Fibroblast of skin of right quadriceps (primary cell): ENCODE measurements at places on chromosomes 6 and 20.
A peak's percentile ranks its signal among the peaks of the same experiment; 100 is the strongest.

DNA sequence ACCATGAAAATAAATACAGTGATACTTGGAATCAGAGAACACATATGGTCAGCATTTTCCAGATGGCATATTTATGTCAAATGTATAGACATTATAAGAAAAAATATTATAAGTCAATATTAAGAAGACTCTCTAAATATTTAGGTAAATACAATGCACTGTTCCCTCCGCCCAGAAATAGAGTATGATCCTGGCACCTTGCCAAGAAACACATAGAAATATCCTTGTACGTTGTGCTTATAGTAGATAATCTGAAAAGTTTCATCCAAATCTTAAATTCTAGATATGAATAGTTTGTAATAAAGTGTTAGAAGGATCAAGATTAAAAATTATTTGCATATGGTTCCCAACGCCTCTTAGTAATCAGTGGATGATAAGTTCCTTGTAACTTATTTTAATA lies 645.8 kb upstream of the GJE1 start:
- no peak for DNase-seq

DNA sequence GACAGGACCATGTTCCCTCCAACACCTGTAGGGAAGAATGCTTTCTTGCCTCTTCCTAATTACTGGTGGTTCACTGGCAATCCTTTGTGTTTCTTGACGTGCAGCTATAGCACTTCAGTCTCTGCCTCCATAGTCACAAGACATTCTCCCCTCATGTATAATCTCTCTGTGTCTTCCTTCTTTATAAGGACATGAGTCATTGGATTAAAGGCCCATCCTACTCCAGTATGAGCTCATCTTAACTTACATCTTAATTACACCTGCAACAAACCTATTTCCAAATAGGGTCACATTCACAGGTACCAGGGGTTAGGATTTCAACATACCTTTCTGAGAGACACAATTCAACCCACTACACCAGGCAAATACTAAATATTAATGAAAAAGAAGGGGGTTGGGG lies 213.6 kb downstream of the RNGTT start:
- DNase-seq: no peak

GRCh38 chr6:170270984-170271593 lies 19.8 kb downstream of the DLL1 start:
- no peak for DNase-seq

- peak; percentile 2 for DNase-seq
These were observed 366.8 kb upstream of the KHDRBS2 start for GRCh38 chr6:62652692-62653328.

DNA sequence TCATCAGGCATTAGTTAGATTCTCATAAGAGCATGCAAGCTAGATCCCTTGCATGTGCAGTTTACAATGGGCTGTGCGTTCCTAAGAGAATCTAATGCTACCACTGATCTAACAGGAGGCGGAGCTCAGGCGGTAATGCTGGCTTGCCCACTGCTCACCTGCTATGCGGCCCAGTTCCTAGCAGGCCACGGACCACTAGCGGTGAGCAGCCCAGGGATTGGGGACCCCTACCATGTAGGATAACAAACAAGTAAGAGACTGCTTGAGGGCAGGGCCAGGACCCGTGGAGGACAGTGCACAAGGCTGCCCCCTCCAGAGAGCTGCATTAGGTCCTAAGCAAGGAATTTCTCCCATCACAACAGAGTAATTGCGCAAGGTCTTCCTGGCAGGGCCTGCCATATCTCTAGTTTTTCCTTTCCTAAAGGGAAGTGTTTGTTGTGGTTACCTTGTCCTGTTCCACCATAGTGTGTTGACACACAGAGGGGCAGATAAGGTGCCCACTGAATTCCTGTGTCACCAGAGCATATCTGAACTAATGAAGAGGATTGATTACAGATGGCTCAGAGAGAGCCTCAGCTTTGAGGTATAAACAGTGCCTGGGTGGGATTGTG lies 58.0 kb downstream of the PACRG start:
- no peak for DNase-seq

DNA sequence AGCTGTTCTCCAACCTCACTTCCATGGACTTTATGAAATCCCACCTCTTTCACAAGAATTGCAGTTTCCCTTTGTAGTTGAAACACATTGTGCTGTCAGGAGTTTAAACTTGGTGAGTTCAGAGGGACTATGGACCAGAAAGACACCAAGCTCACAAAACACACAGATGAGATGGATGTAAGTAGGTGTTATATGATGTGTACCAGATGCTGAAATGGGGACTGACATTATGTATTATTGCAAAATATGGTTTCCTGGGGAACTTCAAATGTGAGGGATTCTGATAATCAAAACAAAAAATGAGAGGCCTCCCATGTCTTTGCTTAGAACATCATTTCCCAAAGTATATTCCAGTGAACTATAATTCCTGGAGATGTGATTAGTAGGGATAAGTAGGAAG lies 401.1 kb upstream of the ARID1B start:
- no peak for DNase-seq

GRCh38 chr6:17390276-17390675 lies 3.1 kb upstream of the CAP2 start:
- DNase-seq: no peak

- peak; percentile 37 for DNase-seq
These were observed 41.7 kb downstream of the PHF3 start for GRCh38 chr6:63677282-63677681.

DNA sequence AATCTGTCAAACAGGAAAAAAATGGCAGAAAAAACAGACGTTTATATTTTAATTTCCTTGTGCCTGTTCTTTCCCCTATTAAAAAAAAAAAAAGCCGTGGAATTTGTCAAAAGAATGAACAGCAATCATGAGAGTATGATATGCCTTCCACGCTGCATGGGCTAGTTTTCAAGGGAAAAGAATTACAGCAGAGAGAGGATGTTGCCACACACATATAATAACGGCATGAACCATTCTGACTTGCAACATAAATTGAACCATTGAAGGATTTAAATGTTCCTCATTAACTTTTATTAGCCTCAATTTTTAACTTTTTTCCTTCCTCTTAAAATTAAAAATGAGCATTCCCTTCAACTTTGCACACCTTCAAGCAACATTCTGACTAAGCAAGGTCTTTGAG lies 301.8 kb downstream of the FOXC1 start:
- peak; percentile 50 for DNase-seq

GRCh38 chr6:16689788-16690607 lies 71.3 kb downstream of the ATXN1 start:
- no peak for DNase-seq

DNA sequence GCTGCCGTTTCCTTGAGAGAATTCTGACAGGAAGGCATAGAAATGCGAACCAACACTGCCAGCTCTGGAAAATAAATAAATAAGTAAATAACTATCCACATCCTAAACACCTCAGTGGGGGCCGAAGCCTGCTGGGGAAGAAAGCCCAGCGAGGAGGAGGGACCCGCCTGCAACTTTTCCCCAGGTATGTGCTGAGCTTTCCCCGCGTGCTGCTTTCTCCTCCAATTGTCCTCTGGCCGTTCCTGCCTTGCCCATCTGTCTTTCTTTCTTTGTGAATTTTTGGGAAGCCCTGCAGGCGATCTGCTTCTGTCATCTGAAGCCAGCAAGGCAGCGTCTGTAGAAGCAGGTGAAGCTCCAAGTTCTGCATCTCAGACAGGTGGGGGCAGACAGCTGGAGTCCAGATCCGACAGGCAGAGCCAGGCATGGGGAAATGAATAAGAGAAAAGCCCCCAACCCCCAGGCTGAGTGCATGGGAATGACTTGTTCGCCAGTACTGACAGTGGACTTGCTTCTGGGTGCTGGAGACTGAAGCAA lies 49.2 kb upstream of the IL17A start:
- no peak for DNase-seq

DNA sequence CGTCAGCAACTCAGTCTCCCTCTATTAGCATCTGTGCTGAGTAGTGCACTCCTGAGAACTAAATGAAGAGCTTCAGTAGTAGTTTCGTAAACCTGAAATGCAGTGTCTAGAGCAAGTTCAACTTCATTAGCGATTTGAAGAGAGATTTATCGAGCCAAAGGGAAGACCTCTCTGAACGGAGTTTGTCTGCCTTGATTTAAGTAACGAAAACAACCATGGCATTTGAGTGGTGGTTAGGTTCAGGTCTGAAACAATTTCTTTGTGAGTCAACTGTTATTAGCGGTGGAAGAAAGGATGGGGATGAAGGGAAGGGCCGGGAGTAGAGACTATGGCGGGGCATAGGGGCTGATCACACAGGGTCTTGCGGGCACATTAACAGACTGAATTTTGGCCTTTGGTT lies 150.5 kb downstream of the BCAS1 start:
- no peak for DNase-seq

- no peak for DNase-seq
These were observed 9.4 kb downstream of the SALL4 start for GRCh38 chr20:51792960-51793359.

GRCh38 chr6:166825553-166826145 lies 130.7 kb downstream of the RNASET2 start:
- DNase-seq: peak; percentile 19

DNA sequence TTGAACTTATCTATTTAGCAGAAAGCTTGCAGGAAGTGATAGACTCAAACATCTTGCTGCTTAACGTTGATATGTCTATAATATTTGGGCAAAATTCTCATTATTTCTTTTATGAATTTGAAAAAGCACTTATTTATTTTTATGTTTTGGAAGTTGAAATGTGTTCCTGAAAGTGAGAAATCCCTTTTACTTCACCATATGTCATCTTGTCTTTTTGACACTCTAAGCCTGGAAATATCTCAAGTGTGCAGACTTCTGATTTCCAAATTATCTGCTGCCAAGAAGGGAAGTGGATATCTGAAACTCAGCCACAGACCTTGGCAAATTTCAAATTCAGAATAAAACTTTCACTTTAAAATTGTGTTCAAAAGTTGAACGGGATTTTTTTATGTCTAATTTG lies 368.7 kb upstream of the MANEA start:
- DNase-seq: no peak

- no peak for DNase-seq
These were observed 92.1 kb downstream of the RIN2 start for GRCh38 chr20:19850198-19850533.

DNA sequence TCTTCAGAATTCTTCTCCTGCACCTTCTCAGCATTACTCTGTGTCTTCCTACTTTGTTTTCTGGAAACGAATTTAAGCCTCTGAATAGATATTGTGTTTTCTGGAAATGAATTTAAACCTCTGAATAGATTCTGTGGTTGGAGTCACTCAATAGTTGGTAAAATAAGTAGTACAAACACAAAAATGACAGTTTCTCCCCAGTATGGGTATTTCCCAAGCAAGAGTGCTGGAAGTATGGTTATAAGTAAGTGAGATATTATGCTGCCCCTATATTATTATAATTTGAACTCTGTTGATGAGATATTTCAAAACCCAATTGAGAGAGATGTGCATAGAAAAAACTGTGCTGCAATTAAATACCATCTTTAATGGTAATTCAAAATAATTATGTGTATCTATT lies 94.9 kb downstream of the TINAG start:
- DNase-seq: no peak

DNA sequence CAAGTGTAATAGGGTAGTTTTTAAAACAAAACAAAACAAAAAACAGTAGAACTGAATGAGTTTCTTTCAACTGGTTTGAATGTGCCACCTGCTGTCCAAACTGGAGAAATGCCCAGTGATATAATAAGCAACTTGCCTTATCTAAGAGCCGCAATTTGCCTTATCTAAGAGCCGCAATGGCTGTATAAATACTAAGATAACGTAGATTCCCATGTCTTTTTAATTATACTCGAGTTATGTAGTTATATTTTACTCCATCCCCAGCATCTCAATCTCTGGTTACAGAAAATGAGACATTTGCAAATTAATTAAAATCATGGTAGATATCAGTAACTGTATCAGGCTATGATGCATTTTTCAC lies 67.2 kb downstream of the RPP40 start:
- peak; percentile 53 for DNase-seq

GRCh38 chr6:124823240-124824111 lies 138.8 kb upstream of the RNF217 start:
- DNase-seq: no peak

DNA sequence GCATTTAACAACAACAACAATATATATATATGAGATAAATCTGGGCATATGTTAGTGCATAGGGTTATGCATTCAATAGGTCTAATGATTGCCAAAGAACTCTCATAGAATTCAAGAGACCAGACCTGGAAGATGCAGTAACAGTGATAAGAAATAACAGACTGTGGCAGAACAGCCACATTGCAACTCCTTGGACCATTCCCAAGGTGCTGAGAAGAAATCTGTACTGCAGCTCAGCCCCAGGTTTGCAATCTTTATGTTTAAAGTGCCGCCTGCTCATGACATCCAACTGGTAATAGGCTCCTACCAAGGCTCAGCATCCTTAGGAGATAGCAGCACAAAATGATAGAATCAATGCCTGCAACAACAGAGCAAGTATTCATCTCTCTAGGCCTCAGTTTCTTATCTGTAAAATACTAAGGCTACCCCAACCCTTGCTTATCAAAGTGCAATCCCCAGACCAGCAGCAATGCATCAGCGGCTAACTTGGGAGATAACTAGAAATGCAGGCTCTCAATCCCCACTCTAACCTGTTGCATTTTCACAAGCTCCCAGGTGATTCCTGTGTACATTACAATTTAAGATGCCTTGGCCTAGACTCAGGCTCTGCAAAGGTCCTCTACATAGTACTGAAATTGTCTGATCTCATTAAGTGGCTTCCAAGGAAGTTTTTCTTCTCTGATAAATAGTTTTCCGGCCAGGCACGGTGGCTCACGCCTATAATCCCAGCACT lies 30.6 kb upstream of the PIM1 start:
- no peak for DNase-seq

- no peak for DNase-seq
These were observed 121.9 kb upstream of the BTN3A2 start for GRCh38 chr6:26243132-26243531.

DNA sequence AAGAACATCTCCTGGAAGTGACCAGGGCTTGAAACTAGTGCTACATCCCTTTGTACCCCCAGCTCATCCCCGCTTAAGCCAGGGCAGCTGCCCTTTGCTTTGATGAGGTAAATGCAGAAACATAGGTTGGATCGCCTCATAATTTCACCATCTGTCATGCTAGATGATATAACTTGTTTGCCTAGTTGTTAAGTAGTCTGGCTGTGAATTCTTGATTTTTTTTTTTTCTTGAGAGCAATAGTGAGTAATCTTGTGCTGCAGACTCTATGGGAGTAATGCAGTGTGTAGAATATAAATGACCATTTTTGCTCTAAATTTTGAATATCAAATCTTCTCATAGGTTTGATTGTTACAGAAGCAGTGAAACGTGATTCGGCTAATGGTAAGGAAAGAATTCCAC lies 4.1 kb downstream of the TRDN start:
- no peak for DNase-seq

DNA sequence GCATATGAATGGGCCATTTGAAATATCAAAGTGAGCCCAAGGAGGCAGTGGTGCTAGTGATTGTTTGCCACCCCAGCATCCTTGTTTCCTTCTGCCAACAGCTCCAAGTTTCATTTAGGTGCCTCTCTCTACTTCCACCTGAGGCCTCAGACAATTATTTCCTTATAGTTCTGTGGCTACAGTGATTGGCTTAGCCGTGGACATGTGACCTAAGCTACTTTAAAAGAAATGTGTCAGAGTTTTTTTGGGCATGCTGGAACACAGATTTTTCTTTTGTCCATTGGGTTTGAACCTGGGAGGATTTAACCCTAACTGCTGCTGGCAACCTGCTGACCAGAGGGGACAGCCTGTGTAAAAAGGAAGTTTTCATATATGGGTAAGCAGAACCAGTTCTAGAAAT lies 319.4 kb downstream of the CD109 start:
- no peak for DNase-seq
